ENCODE measurements at places on chromosomes 6 and 20.

- no peak for DNase-seq
These were observed 195.5 kb downstream of the JARID2 start for GRCh38 chr6:15441215-15441868.

DNA sequence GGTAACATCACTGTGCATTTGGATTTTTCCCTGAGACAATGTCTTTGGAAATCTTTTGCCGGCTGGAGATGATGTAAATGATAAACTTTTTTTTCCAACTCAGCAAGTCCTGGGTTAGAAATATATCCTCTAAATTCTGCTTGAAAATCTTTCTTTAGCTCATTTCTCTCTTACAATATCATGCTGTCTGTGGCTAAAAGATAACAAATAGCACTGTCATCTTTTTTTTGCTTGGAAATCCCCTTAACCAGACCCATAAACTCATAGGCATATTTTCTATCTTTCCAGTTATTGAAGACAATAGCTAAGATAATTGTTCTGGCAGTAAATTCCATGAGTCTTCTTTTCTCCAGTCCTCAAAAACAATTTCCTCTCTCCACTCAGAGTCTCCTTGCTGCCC, 481.5 kb downstream of the NKAIN2 start:
- DNase-seq, result no peak

- DNase-seq, result no peak
These were observed 194.8 kb downstream of the COL9A1 start for GRCh38 chr6:70107852-70108629.

DNA sequence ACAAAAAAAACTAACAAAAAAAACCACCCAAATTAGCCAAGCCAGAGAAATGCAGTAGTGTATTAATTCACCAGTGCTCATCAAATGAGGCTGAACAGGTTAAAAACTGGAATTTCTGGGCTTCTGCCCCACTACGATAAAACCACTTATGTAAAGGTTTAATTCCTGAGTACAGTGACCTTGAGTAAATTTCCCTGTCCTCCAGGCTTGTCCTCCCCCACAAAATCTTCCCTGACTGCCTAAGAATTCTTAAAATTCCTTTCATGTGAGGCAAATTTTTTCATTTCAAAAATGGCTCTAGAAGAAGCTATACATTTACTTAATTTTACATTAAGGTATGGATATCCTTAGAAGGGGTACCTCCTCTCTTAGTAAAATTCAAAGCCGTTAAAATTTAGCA, 80.1 kb upstream of the ID4 start:
- no peak for DNase-seq

DNA sequence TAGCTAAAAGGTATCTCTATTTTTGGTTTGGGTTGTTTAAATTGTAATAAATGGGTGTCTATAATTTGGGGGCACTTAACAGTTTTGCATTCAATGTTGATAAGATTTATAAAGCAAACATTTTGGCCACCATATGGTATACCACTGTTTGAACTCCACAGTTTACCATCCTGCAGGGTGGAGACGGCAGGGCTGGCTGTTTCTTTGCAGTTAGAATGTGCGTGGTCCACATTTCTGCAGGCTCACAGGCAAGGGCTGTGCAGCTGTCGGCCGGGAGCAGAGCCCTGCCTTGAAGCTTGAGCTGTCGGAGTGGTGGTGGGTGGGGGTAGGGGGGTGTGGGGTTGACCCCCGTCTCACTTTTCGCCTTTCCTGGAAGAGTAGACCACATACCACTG, 135.9 kb downstream of the CDH4 start:
- DNase-seq, result no peak

DNA sequence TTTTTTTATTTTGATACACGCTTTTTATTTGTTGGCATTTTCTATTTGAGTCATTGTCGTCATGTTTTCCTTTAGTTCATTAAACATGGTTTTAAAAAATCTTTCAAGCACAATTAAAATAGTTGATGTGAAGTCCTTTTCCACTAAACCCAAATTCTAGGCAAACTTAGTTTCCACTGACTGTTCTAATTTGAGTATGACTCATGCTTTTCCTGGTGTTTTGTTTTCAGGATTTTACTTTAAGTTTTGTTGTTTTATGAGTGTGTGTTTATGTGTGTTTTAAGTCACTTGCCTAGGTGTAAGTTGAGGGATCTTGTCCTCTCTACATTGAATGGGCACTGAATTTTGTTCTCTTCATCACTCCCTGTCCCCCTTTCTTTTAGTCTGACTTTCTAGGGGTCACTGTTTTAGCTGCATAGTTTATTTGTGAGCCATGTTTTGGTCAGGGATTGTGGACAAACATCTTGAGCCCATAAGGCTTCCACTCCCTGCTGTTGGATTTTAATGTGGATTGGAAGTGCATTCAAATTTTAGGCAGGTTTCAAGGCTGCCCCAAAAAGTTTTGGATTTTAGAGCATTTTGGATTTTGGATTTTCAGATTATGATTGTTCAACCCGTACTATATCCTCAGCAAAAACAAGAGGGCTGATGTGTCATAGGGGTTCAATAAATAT, 94.8 kb downstream of the CDYL start:
- DNase-seq, result no peak

DNA sequence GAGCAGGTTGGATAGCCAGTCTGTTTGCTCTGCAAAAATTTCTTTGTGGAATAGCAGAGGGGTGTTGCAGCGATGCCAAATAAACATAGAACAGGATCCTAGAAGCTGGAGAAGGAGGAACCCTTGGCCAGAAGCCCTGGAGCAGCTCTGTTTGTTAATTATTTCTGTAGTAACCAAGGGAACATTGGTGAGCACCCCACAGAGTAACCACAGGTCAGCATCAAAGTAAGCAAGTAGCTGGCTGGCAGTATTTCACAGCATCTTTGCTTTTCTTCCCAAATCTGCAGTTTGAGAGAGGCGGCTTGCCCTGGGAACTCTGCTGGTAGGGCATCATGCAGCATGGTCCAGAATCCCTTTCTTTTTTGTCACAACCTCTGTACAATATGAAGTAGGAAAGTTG, 12.7 kb upstream of the APMAP start:
- no peak for DNase-seq

- DNase-seq, result no peak
These were observed 60.9 kb downstream of the IPCEF1 start for GRCh38 chr6:154295733-154296132.

GRCh38 chr6:144559865-144560593, 274.9 kb downstream of the UTRN start:
- DNase-seq, result no peak

GRCh38 chr6:5762561-5762968, 244.2 kb downstream of the NRN1 start:
- DNase-seq, result peak; percentile 14

DNA sequence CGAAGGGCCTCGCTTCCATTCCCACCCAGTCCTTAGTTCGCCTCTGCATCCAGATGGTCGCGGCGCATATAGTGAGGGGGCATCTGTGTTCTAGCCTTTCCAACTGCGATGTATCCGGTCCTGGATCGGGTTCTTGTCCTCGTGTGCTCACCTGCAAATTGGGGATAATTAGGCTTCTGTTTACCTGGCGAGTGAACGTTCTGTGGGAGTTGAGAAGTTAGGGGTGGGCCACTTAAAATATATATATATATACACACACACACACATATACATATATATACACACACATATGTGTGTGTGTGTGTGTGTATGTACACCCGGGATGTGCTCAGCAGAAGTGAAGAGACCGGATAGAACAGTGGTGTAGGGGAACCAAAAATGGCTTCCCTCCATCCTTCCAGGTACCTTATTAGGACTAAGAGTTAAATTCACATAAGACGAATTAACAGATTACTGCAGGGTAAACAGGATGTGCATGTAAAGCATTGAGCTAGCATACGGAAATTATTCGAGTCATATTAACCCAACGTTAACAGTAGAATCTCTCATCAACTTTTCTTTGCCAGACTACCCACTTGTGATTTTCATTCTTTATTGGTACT, 537 bp downstream of the CSTF1 start:
- no peak for DNase-seq

- no peak for DNase-seq
These were observed 48.0 kb downstream of the GCLC start for GRCh38 chr6:53496797-53497375.

GRCh38 chr20:40547483-40548091, 141.4 kb downstream of the MAFB start:
- peak; percentile 39 for DNase-seq

All from NCI-H524 treated with DMSO at 0.1 percent for 48 hours (cell line).